Nucleus accumbens (tissue), 56 donors: ENCODE measurements at places on chromosomes 5 and 9.

DNA sequence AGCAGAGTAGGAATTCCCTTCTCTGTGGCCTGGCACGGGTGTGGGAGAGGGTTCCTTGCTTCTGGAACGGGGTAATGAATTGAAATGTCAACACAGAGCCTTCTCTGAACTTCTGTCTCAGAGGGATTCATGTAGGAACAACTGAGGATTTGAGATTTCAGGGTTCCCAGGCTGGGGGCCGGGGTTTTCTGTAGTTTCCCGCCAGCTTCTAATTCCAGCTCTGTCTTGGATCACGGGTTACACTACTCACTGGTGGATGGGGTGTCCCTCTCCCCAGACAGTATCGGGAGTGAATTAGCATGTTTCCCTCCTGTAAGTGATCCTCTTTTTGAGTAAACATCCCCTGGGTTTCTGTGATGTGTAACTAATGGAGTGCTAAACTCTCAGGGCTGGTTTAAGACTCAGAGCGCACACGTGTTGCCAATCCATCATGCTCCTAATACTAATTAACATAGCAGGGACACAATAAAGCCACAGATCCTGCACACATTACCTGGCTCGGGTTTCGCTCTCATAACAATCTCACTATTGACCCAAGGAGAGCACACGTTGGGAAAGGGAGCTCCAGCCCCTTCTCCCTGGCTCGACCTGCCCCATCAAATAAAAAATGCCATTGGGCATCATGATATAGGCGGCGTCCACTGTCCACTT, 18.1 kb upstream of the DMRT2 start:
- DNase-seq, result no peak

DNA sequence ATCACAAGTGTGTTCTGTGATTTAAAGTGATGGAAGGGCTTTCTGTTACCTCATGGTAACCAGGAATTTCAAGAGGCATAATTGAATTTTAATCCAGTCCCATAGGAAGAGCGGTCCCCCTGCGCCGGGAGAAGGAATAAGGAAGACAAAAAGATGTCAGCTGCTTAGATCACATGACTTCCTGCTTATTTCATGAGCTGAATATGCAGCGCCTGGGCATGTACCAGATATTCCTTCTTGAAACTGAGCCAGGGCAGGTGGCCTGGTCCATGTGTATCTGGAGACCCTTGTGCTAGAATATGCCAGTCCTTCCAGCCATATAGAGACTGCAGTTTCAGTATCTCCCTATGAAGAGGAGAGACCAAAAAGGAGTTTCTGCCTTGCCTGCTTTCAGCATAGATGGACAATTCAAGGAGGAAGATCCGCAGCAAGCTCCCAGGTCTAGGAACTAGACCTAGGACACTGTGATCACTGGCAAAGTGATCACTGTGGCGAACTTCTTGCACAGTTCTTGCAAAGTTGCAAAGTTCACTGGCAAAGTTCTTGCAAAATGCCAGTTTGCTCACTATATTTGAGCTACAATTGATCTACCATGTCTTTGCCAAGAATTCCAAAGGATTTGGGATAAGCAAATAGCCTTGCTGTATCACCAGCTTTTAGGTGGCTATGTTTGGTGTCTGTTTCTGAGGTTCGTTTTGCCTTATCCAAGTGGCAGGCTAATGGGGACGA, 102.9 kb upstream of the PHYKPL start:
- DNase-seq, result no peak

GRCh38 chr9:134626571-134627416, 14.8 kb upstream of the COL5A1 start:
- no peak for DNase-seq

GRCh38 chr9:133534346-133535291, at the start of gene ADAMTSL2:
ADAMTSL2 (plus strand) TSS chr9:133534704; CDS start chr9:133536713, 2,009 bp downstream.
- no peak for DNase-seq

DNA sequence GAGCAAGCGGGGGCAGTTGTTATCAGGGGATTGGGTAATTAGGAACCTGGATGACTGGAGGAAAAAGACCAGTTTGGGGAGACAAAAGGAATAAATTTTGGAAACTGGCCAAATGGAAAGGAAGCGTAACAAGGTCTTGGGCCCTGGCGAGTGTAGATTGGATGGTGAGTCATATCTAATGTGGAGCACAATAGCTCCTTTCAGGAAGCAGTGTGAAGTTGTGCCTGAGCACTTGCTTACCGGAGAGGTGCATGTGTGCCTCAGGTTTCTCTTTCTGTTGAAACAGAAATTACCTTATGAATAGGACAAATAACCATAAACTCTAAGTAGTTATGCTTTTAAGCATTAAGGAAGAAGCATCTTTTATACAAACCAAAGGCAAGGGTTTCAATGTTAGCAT, 176.4 kb downstream of the KIF4B start:
- no peak for DNase-seq

DNA sequence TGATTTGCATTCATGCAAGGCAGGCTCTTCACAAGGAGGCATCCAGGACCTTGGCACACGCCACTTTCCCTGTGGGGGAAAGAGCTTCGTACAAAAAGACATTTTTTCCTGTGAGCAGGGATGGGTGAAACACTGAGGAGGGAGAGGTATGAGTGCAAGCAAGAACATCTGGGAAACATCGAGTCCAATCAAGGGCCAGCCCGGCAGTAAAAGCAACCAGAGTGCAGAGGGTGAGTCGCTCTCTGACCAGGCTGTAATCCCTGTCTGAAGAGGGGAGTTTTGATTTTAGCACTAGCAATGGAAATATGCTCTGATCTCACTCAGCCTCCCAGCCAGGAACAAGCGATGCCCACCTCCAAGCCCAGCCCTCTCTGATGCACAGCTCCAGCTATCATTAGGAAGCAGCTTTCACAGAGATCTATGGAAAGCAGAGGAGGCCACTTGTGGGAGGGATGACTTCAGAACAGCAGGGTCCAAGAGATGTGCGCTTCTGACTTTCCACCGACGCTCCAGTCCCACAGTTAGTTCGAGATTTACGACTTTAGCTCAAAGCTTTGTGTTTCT, 211.0 kb upstream of the ADAMTS16 start:
- no peak for DNase-seq

DNA sequence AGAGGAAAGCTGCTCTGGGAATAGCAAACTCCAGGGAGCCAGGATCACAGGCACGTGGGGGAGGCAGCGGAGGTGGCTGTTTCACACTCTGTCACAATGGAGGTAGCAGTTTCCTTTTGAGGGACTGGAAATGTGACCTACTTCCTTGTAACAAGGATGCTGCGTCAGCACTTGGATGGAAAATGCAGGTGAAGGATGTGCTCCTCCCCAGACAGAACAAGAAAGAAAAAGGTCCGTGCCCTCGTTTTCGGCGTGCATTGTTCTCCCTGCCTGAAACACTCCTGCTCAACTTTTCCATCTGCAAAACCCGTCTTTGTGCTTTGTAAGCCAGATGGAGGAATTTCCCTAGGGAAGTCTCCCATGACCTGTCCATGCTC, 55.1 kb upstream of the SH3PXD2B start:
- no peak for DNase-seq

GRCh38 chr9:32300373-32300772, 84.1 kb upstream of the ACO1 start:
- no peak for DNase-seq

- DNase-seq, result no peak
These were observed 12.8 kb upstream of the PDZD2 start for GRCh38 chr5:31626156-31626555.

- DNase-seq, result no peak
These were observed 10.2 kb downstream of the BTNL8 start for GRCh38 chr5:180908998-180909731.

DNA sequence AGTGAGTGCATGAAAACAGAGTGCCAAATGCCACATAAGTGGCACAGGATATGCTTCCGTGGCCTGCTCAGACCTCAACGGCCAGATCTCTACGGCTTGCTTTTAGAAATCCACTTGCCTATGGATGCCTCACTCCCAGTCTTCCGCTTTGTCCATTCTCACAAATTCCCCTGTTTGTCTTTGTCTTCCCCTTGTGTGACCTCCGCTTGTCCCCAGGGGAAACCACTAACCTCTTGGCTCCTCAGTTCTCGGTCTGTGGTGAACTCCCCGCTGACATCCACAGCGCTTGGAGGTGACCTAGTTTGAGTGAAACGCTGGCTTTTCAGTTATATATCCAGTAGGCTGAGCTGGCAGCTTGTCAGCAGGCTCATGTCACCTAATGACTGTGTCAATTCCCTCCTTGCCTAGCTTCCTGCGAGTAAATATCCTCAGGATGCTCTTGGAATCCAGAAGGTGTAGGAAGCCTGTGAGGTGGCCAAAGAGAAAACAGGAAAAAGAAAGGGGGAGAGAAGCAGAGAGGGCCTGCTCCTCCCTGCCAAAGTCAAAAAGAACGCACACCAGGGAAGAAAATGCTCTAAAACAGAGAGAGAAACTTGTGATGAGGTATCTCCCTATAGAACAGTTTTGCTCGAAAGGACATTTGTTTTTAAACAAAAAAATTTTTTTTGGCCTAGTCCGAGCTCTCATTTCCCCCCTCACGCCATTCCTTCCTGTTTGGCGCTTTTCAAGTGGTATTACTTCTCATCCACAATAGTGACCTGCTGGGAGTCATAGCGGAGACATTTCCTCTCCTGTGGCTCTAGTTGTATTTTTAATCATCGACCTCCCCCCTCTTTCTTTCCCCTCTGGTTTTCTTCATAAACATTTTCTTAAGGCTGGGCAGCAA, 101.6 kb upstream of the SPRY4 start:
- DNase-seq, result no peak

DNA sequence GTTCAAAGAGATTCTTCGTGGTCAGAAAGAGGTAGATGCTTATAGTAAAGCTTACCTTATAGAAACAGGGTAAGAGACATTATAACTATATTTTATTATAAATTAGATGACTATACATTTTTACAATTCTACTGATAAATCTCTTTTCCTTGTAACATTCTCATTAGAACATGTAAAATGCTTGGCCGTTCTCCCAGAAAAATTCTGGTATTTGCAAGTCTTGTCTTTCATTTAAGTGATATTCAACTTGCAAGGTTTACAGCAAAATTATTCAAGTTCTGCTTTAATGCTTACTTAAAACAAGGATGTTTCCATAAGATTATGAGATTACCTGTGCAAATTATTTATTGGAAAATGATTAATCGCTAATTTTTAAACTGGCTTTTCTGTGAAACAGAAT, 41.3 kb upstream of the CDH18 start:
- no peak for DNase-seq

GRCh38 chr5:157983906-157984551, 125.1 kb upstream of the CLINT1 start:
- DNase-seq, result no peak

DNA sequence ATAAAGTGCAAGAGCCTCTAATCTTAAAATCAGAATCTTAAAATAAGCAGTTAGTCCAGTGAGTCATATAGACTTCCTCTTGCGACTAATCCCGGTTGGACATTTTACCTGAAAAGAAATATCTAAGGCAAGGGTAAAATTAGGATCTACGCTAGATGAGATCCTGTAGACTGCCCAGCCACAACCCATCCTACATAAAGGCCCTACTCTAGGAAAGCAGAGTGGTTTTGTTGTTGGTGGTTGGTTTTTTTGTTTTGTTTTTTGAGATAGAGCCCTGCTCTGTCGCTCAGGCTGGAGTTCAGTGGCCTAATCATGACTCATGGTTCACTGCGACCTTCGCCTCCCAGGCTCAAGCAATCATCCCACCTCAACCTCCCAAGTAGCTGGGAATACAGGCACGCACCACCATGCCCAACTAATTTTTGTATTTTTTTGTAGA, 6.9 kb downstream of the TSC1 start:
- no peak for DNase-seq

GRCh38 chr5:133220851-133221674, 169.2 kb downstream of the HSPA4 start:
- no peak for DNase-seq

- no peak for DNase-seq
These were observed at the start of gene COL15A1 for GRCh38 chr9:98943682-98944056. COL15A1 (plus strand) TSS chr9:98943907; CDS start chr9:98944062, 155 bp downstream.
